ENCODE measurements at places on chromosomes 12 and 14.

DNA sequence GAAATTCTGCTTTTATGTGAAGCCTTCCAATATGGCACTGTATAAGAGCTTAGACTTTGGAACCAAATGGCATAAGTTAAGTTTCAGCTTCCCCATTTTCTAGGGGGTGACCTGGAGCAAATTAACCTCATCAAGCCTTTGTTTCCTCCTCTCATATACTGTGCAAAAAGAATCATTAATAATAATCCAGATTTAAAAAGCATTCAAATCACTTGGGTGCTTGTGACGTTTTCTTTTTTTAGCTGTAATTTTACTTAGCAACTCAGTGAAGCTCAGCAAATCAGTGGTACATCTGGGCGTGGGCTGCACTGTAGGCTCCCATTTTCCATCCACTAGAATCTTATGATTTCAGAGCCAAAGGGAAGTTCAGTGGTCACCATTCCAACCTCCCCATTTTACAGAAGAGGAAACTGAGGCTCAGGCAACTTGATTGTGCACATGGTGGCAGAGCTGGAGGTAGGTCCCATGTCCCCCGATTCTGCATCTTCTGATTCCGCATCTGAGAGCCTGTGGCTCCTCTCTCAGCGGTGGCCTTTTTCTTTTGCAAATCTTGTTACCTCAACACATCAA is 131.2 kb downstream of the SNAPC1 start:
- DNase-seq: no peak

DNA sequence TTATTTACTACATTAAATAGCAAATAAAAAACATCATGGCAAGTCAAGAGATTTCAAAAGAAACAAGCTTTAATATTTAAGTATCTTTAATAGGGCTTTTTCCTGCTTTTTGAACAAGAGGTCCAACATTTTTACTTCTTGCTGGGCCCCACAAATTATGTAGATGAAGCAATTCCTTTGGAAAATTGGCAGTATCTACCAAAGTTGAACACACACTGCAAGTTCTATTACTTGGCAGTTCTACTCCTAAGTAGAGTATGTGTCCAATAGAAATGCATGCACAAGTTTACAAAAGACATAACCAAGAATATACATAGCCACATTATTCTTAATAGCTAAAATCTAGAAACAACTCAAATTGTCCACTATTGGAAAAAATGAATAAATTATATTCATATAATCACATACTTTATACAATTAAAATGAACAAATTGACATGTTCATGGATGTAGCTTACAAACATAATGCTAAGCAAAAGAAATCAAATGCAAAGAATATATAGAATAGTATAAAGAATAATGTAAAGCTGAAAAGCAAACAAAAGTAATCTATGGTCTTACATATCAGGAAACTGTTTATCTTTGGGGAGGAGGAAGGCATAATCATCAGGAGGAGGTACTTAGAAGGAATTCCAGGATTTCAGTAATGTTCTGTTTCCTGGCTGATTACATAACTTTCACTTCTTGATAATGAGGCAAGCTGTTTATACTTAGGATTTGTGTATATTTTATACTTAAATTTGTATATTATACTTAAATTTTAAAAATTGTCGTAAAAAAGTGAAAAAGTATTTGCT is 6.5 kb upstream of the TMBIM4 start:
- peak; percentile 93 for DNase-seq

DNA sequence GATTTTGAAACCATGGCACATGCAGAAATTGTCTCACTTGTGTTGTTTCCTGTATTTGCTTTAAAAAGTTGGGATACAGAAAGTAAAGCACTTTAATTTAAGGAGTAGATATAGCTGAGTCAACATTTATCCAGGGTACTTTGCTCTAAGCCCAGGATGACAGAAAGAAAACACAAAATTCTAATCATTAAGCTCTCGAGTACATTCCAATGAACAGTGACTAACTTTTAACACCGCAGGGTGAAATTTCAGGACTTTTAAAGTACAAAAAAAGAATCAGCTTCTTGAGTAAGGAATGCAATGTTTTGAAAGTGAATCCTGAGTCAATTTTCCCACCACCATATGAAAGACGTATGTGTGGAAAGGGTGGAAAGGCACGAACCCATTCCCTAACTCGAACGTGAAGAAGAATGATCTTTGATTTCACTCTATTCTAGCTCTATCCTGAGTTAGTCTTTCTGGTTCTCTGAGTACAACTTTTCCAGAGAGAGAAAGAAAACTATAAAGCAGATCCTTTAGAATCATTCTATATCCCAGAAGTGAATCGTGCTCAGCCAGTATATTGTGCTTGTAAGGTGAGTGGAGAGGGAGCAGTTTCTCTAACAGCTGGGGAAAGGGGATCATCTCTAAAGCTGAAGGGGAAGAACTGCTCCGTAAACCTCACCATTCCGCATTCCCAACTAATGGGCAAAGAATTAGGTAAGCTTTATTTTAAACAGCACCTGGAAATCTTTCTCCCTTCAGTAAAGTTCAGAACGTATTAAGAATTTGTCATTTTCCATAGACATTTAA is 779.0 kb upstream of the FLRT2 start:
- no peak for DNase-seq

DNA sequence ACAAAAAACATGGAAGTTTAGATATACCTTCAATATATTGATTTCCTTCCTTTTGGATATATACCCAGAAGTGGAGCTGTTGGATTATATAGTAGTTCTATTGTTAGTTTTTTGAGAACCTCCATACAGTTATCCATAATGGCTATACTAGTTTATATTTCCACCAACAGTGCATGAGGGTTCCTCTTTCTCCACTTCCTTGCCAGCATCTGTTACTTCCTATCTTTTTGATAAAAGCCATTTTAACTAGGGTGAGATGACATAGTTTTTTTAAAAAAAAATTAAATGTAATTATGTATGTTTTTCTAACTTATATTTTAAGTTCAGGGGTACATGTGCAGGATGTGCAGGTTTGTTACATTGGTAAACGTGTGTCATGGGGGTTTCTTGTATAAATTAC is 10.0 kb upstream of the SLC38A4 start:
- no peak for DNase-seq

- DNase-seq: peak; percentile 87
Observed at GRCh38 chr12:29783773-29784666, at the start of gene TMTC1. Gene TMTC1 (minus strand): TSS chr12:29783942. CDS start chr12:29783751, 191 bp downstream.

Measured in muscle of leg (tissue), 16 donors.